Dorsolateral prefrontal cortex (tissue), 122 donors: ENCODE measurements at places on chromosomes 2 and 18. TPM values are rescaled to one million over a fixed set of nuclear protein-coding genes. Genes with fewer than 3 reads are reported as not detected.

The UPP2 gene
- 4.8 TPM for total RNA-seq

The LHCGR gene
- total RNA-seq: 0.44 TPM

The FBLN7 gene
- total RNA-seq: 12.1 TPM

The SRD5A2 gene
- not detected for total RNA-seq
